ENCODE measurements at places on chromosomes 5 and 9.

DNA sequence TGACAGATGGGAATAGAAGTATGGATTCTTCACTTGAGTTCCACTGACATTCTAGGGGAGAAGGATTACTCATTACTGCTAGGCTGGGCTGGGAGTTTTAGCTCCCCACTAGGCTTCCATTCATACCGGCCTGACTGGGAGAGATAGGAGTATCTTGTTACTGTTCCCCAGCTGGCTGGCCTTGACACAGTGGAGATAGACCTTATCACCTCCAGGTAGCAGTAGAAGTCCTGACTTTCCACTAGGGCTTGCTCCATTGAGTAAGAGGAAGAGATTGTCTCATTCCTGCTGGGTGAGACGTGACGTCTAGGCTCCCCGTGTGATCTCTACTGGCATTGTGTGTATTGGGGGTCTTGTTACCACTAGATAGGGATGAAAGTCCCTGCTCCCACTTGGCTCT lies 156.4 kb downstream of the CACNA1B start:
- DNase-seq: no peak

DNA sequence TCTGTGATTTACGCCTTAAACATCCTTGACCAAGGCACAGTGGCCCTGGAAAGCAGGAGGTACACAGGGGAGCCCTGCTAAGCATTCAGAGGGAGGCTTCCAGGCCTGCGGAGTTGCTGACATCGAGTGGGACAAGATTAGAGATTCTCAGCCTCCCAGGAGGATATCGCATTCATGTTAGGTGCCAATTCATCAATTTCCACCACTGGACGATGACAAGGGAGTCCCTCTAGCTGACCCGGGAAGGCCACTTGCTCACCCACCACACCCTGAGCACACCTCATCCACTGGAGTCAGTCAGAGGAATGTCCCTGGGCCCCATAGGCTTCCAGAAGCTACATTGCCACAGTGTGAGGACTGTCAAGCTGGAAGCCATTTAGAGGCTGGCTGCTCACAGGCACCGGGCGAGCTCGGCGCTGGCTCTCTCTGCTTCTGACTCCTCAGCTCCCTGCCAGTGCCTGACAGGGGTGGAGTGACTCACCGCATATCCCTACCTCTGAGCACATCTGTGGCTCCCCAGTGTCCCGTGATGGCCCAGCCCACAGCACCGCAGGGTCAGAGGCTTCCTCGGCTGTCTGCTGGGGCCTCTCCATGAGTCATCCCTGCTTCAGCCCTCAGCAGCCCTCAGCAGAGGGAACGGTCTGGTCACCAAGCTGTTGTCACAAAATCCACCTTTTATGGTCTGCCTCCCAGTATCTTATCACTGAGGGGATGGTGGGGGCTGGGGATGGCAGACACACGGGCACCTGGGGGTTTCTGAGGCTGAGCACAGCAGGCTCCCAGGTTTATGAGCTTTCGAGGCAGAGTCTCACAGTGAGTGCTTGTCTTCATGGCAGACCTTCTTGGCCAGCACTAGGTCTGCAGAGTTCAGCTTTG lies 117.5 kb downstream of the ZNF608 start:
- DNase-seq: peak; percentile 91

DNA sequence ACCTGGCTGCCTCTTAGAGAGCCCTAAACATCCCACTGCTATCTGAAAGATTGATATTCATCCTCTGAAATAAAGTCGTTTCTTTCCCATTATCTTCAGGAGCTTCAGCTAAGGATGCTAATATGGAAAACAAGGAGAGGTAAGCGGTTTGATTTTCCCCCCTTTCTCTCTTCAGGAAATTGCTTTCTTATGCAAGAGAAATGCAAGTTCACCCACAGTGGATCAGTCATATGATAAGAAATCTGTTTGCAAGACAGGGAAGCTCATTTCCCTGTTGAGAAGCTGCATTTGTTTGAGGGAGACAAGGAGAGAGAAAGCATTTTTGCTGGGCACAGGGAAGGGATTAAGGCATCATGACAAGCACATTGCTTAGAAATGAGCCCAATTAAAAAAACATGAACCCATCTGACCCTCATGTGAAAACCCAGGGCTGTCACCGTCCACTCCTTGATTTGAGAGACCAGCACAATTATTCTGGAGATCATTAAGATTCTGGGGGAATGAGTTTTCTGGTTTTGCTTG lies 53.7 kb upstream of the BOD1 start:
- DNase-seq: no peak

DNA sequence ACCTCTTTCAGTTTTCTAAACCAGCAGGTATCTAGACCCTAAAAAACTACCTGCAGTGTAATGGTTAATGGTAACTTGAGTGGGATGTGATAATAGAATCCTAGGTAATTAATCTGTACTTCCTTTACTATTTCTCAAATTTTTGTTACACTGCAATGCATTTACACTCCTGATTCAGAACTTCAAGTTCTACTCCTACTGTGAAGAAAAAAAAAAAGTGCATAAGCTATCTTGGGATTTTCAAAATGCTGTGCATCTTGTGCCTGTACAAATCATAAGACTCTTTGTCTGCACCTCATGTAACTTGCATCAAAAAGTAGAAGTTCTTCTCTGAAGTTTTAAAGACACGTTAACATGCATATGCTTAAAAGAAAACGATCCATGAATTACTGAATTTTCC lies 554.1 kb downstream of the CETN3 start:
- DNase-seq: no peak

- peak; percentile 64 for DNase-seq
Observed at GRCh38 chr5:65721050-65721719, 724 bp downstream of the SGTB start.

DNA sequence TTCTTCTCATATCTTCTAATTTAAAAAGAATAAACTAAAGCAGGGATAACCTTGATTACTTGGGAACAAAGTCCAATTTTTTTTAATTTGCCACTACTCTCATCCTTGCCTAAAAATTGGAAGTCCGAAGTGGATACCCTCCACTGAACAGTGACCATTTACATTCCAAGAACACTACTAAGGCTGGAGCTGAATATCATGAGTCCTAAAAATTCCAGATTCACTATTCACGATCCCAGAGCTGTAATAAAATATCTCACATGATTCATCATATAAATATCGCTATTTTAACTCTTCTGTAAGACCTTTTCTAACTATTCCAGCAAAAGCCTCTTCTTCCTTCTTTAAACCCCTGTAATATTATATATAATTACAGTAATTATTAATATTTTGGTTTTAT lies 57.4 kb downstream of the ATPSCKMT start:
- peak; percentile 36 for DNase-seq

DNA sequence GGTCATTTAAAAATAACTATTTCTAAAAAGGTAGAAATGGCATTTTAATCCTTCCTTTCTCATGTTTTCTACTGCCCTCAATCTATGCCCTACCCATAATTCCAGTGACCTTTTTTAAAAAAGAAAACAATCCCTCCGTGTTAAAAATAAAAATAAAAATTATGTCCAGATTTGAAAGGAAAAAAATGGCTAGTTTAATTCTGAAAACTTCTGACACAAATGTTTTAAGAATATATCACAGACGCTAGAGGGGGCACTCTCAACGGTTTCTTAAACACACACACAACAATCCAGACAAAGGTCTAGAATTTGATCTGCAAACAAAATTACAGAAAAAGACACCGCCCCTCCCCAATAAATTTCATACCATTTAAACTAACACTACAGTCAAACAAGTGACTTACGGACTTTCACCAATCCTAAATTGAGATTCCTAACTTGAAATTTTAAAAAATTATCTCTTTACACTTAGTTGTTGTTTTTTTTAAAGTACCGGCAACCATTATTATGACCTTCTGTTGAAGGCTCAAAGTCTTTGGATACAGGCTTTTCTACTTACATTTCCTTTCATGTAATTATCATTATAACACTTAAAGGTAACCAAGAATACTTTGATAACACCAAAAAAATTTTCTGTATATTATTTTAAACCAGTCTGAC lies 38.2 kb downstream of the CLINT1 start:
- DNase-seq: peak; percentile 14

- no peak for DNase-seq
Observed at GRCh38 chr5:145465474-145466263, 369.5 kb downstream of the PRELID2 start.

GRCh38 chr9:110241260-110241857 lies 14.9 kb downstream of the TXN start:
- no peak for DNase-seq

- no peak for DNase-seq
Observed at GRCh38 chr9:86483496-86483895, 129.3 kb upstream of the TUT7 start.

GRCh38 chr9:89799766-89800165 lies 195.0 kb downstream of the GADD45G start:
- no peak for DNase-seq

GRCh38 chr5:17837757-17838156 lies 203.5 kb downstream of the TAF11L14 start:
- DNase-seq: no peak

DNA sequence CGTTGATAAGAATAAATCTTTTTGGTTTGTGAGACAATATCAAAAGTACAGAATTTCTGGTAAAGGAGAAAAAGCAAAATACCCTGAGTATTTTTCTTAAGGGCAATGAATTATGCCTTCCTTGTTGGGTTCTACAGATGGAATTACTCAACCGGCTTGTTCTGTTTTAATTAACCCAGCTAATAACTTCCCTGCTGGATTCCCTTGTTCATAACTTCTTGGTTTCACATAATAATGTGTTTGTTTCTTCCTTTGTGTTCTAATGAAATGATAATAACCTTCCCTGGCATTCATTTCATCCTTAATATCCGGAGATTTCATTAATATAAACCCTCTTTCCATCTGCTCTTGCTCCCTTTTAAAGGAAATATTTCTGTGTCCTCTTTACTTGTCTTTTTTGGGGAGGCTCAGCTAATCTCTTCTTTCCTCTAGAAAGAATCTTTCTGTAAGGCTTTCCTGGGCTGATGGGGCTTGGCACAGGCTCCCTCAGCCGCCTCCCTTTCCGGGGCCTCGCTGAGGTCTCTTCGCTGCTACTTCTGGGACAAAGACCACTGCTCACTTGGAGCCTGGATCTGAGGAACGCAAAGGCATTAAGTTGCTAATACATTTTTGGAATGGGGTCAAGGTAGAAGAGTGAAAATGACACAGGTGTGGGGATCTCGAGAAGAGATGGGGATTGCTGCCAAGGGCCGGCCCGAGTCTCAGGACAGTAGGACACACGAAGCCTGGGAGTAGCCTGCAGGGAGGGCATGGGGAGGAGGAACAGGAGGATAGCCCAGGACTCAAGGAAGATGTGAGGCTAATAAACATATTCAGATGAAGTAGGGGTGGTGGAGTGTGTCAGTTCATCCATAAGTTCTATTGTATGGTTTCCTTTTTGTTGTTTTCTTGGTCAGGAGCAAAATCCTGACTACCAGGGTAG lies 118.5 kb downstream of the NRG2 start:
- DNase-seq: no peak

DNA sequence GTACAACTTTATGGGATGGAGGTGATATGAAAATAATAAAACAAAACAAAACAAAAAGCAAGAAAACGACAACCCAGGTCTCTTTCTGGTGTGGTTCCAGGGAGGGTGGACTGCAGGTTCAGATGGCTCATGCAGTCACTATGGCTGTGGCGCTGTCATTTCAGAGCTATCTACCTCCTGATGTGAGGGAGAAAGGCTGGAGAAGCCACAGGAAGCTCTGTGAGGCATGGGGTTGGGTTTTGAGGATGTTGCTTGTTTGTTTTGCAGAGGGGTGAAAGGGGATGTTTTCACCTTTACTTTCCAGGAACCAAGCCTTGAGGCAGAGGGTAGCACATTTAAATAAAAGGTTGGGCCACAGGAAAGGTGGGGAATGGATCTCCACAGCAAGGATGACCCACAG lies 18.7 kb downstream of the NIPAL4 start:
- no peak for DNase-seq

- no peak for DNase-seq
Observed at GRCh38 chr9:137007108-137007815, 10.9 kb upstream of the CLIC3 start.

DNA sequence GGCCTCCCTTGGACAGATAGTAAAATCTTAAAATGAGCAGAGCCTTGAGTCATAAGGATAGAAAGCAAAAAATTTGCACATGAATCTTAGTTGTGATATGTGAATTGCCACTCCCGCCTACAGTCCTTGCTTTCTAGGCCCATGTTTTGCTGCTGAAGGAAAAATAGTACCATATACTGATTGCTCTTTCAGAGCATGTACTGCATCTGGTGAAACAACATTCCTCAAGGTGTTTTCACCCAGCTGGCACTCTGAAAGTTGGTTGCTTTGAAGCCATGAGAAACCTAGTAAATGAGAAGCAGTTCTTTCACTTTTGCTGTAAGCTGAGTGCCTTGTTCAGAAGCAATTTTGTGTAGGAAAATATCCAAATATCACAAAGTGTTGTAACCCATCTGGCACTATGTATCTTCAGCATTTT lies 10.3 kb downstream of the CDC37L1 start:
- DNase-seq: no peak

- DNase-seq: peak; percentile 38
Observed at GRCh38 chr5:53360811-53361210, 119.6 kb upstream of the FST start.

DNA sequence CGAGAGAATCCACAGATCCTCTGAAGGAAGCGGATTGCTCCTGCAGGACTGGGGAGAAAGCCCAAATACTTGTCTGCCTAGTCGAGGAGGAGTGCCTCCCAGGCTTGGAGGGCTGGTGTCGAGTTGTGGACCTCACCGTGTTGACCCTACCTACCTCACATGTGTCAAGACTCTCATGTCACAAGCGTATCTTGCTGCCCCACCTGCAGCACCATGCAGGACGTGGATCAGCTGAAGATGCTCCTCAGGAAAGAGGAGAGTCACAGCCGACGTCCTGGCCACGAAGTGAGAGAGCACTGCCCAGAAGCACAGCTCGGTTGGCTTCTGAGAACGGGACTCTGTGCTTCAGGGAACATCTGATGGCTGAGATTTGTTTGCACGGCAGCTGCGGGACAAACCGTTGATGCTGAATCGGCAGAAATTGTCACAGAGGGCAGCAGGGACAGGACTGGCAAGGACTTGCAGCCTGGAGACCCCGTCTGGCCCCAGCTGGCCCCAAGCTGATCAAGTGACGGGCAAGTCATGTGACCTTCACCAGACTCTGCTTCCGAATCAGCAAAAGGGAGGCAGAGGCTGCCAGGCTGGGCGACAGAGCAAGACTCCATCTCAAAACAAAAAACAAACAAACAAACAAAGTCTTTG lies 119.1 kb upstream of the ITGA1 start:
- no peak for DNase-seq

GRCh38 chr9:119252671-119253299 lies 116.5 kb downstream of the BRINP1 start:
- DNase-seq: no peak

GRCh38 chr5:78765756-78766411 lies 117.3 kb upstream of the LHFPL2 start:
- DNase-seq: no peak

DNA sequence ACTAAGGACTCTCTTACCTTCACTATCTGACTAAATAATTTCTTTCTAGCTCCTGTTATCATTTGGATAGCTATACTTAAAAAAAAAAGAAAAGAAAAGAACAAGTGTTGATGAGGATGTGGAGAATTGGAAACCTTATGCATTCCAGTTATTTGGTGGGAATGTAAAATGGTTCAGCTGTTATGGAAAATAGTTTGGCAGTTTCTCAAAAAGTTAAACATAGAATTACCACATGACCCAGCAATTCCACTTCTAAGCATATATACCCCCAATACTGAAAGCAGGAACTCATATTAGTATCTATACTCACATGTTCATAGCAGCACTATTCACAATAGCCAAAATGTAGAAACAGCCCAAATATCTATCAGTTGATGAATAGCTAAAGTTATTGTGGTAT lies 61.1 kb downstream of the GNA14 start:
- DNase-seq: no peak

All from GM04504 (cell line).